ENCODE measurements at places on chromosomes 1 and 21.

- DNase-seq = no peak
Observed at GRCh38 chr1:174225499-174226204, 66.3 kb downstream of the RABGAP1L start.

GRCh38 chr1:52920791-52921291 lies 699 bp downstream of the ECHDC2 start:
- peak; percentile 35 for DNase-seq

DNA sequence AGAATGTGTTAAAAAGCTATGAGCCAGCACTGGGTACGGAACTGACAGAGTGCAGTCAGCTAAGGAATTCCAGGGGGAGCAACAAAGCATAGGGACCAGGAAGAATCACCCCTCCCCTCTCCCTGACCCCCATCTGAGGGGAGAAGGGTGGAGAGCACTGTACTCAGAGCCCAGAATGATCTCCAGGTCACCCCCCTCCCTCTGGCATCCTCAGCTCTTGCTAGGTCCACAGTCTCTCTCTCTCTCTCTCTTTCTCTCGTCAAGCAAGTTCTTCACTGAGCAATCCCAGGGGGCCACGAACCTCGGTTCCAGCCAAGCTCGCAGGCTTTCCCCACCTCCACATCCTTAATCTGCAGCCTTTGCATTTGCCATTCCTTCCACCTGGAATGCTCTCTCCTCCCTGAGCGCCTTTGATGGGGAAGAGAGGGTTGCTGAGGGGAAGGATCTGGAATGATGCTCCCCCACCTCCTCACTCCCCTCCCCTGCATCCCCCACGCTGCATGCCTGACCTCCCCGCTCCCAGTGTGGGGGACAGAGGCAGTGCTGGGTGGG lies 6.7 kb upstream of the WASF2 start:
- no peak for DNase-seq

- no peak for DNase-seq
Observed at GRCh38 chr21:34590520-34590919, 24.4 kb downstream of the RCAN1 start.

- no peak for DNase-seq
Observed at GRCh38 chr1:184789884-184790283, 35.2 kb upstream of the EDEM3 start.

DNA sequence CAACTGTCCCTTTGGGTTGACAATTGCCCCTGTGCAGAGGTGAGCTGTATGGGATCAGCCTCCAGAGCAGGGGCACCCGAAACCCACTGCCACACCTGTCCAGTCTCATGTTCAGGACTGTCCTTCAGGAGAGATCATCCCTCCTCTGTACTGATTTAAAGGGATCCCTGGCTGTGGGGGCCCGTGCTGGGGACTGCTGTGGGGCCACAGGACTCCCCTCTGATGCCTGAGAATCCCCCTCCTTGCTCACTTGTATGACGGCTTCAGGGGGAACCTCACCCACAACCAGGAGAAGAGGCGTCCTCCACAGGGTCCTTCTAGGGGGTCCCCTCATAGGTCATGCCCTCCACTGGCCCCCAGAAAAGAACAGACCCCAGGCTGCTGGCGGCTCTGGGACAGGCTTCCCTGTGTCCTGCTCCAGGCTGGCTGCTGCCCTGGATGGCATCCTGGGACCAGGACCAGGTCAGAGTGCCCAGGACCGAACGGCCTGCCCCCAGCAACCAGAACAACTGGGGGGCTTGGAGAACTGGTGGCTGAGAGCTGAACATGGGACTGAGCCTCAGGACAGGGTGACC lies 77.5 kb upstream of the ACTRT2 start:
- DNase-seq = no peak

DNA sequence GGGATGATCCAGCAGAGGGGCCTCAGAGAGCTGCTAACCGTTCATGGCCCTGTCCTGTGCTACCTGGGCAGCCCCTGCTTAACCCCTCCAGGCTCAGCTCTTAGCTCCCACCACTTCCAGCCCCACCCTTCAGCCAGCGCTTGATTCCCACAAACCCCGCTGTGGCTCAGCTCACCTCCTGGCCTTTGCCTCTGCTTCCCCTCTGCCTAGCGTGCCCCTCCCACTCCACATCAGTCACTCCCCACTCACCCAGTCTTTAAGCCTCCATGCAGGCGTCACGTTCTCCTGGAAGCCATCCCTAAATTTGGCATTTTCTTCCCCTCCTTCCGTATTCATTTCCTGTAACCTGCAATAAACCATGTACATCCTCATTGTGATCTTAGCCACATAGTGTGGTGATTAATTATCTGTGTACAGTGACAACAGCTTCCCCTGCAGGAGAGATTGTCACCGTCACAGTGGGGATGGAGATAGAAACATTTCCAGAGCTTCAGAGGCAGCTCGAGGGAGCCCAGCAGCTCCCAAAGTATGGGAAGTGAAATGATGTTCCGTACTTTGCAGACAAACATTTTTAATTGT lies 65.5 kb downstream of the EPHB2 start:
- no peak for DNase-seq

DNA sequence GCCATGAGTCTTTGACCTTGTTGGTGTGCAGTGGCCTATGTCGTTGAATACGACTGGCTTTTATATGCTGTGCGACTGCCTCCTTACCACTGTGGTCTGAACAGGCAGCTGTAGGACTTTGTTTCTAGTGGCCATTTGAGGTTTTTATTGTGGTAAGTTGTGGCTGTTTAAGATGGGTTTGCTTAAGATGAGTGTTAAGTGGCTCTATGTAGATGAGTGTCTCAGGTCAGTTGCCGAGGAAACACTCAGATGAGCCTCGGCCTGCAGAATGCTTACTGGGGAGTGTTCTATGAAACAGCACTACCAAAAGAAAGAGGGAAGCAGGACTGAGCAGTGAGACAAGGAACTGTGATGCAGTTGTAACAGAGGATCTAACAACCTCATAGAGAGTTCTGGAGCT lies 14.9 kb upstream of the CD1C start:
- no peak for DNase-seq

DNA sequence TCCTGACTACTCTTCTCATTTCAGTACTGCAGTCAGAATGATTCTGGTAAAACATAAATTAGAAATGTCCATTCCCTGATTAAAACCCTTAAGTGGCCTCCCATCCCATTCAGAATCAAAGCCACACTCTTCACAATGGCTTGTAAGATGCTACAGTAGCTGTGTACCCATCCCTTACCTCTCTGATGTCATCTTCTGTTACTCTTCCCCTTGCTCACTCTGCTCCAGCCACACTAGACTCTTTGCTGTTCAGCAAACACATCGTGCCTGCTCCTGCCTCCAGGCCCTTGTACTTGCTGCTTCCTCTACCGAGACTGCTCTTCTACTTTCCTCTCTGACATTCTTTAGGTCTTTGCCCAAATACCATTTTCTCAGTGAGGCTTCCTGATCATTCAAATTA lies 4.3 kb upstream of the GPX7 start:
- DNase-seq = no peak

DNA sequence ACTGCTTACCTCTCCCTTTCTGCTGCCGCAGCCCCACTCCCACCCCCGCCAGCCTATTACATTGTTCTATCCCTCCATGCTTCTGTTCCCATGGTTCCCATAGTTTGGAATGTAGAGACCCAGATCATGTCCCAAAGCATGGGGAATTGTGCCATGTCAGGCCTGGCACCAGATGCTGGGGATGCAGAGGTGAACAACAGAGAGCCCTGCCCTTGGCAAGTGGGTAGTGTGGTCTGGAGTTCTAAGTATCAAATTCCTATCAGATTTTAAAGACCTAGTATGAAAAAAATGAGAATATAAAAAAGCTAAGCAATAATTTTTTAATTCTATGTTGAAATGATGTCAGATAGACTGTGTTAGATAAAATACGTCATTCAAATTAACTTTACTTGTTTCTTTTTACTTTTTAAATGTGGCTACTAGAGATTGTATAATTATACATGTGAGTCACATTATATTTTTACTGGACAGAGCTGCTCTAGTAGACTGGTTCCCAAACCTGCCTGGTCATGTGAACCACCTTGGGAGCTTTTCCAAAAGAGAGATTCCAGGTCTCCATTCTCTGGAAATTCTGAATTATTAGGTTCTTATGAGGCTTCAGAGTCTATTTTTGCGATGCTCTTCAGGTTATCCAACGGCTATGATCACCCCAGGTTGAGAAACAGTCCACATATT lies 113.0 kb upstream of the DAB1 start:
- no peak for DNase-seq

DNA sequence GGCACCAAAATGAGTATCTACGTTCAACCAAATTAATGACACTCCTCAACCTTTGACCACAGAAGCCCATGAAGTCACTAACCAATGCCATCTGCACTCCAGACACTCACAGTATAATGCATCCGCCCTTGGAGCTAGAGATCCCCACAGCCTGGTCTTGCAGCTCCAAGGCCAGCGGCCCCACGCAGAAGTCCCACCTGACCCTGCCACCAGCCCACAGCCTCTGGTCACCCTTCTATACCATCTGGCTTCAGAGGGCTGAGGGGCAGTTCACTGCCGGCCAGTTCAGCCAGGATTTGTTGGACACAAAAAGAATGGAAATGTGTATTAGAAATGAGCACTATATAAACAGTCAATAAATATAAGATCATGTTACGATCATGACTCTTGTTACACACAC lies 211.2 kb downstream of the RRAGC start:
- no peak for DNase-seq

- no peak for DNase-seq
Observed at GRCh38 chr21:29371464-29371863, 72.7 kb downstream of the BACH1 start.

- no peak for DNase-seq
Observed at GRCh38 chr1:109370712-109371340, 26.9 kb downstream of the SORT1 start.

DNA sequence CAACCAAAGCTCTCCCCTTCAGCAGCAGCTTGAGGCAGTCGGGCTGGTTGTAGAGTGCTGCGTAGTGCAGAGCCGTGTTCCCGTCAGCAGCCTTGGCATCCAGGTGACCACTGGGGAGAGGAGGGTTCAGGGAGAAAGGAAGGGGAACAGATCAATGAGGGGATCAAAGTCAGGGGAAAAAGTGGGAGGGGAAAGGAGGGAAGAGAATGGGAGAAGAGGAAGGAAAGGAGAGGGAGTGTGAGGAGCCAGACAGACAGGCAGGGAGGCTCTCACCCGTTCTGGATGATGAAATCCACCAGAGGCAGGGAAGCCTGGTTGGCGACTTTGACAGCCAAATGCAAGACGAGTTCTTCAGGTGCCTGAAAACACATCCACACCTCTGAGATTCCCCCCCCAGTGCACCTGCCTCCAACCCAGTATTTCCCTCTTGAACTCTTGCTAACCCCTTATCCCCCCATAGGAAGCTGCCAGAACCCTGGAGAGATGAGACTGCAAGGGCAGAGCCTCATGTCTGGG lies 9.8 kb upstream of the TCEA3 start:
- no peak for DNase-seq

DNA sequence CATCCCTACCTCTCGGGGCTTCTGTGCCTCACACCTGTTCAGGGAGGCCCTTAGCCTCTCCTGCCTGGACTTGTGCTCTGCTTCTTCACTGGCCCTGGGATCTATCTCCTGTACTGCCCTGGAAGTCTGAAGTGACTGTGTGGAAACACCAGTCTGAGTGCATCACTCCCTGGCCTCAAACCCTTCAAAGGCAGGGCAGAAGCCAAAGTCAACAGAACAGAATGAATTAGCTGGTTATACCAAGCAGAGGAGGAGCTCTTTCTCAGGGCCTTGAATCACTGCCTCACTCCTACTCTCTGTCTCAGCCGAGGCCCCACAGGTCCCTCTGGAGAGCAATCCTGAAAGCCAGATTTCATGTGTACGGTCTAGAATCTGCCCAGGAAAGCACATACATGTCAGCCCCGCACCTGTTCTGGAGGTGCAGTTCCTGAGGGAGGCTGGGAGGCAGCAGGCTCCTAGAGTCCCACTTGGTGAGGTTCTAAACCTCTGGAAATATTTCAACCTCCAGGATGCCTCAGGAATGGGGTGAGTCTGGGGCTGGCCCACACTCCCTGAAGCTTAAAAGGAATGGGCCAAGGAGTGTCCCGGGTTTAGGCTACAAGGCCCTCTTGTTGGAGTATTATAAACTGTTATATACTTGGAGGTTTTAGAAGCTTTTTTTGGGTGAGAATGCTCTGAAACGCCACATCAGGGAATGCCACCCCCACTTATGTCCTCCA lies 98.3 kb downstream of the ABCA4 start:
- DNase-seq = no peak

GRCh38 chr1:92118826-92119225 lies 38.7 kb downstream of the BTBD8 start:
- DNase-seq = no peak

DNA sequence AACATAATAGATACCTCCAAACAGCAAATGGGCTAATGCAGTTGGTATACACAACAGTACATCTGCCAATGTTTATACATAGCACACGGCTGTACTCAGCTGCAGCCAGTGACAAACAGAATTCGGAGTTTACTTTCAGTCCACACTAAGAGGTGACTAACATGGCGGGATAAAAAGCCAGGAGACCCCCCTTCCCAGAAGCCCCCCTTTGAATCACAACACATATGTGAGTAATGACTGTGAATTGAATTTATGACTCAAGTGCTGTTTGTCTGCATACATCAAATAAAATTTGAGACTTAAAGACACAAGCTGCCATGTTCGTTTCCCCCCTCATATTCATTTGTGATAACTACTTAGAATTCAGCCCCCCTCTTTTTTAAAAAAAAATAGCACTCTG lies 113.2 kb downstream of the RUNX1 start:
- no peak for DNase-seq

GRCh38 chr1:21622466-21623315 lies 46.5 kb downstream of the RAP1GAP start:
- DNase-seq = peak; percentile 71

DNA sequence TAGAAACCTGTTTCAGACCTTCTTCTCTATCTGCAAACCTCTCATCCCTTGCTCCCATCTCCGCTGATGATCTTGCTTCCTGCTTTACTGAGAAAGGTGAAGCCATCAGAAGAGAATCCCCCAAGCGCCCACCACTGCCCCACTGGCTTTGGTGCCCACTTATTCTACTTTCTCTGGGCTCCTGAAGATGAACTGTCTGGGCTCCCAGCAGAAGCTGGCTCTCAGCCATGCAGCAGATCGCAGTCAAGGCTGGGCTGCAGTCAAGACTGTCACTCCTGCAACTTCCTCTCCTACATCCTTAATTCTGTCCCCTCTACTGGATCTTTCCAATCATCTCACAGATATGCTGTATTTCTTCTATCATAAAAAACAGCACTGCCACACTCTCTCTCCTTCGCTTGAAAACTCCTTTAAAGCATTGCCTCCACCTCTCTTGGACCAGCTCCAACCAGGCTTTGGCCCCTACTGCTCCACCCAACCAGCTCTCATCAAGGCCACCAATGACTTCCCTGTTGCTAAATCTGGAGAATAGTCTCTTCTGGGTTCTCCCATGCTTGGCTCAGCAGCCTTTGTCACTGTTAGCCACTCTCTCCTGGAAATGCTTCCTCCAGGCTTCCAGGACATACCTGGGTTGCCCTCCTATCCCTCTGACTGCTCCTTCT lies 25.8 kb downstream of the TRIM62 start:
- no peak for DNase-seq

DNA sequence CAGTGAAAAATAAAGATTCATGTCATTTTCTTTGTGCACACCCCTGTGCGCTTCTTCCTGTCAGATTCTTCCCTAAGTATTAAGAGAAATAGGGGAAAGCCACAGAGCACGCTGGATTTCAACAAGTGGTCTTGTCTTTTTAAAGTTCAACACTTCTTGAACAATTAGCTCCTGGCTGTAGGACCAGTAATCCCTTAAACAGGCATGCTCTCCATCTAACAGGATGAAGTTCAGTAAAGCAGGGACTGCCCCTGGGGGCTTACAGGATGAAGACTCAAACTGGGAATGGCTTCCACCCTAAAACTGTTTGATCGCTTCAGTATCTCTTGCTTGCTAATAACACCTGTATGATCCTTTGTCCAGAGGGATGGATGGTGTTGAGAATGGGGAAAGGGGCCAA lies 4.2 kb downstream of the PSMB4 start:
- DNase-seq = no peak
